ENCODE measurements at places on chromosomes 7 and 10.

DNA sequence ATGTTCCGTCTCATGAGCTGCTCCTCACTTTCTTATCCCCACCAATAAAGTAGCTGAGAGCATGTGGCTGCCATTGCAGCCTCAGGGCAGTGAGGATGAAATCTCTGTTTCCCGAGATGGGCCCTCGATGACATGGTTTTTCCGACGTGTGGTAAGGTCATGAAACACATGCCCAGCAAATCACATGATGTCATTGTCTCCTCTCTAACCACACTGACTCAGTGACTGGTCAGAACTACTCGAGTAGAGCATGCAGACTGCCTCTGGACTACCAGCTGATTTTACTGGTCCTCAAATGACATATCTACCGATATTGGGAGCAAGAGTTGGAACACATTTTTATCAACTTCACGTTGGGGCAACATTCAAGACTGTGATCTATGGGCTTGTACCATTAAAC lies 786.1 kb downstream of the CNTNAP2 start:
- no peak for DNase-seq

DNA sequence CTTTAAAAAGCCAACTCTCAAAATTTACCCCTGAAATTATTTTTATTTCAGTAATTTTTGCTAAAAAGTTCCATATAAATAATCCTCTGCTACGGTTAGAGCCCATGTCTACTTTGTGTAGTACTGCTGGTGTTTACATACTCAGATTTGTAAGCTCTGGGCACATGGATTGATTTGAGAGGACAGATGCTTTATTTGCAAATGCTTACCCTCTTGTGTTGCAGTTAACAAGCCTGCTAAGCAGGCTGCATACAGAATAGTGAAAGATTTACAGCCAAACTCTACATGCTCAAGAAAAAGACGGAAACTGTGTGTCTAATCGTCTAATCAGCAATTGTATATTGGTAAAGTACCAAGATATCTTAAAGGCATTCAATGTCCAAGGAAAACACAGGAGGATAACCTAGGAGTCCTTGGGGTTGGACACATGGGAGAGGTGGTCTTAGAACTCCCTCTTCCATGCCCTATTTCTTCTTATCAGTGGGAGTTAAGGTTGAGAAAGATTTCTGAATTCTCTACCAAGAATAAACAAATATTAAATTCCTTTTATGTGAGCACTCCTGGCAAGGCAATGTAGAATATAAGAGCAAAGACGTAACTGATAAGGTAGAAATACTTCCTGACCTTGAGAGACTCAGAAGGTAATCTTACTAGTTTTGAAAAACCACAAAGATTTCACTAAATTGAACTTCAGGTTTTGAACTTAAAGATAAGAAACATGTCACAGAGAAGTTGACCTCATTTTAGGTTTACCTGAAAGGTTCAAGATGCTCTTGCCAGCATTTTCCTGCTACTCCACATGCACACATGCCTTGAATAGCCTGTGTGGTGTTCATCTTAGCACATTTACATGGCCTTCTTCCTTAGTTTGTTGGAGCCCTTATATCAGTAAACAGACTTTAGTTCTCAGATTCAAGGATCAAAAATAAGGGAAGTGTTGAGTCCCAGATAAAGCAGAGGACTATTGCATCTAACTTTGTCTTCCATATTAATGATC lies 1216.5 kb downstream of the SORCS3 start:
- DNase-seq: no peak

GRCh38 chr10:86955501-86956194 lies 1.8 kb downstream of the MMRN2 start:
- DNase-seq: no peak

- no peak for DNase-seq
These were observed 715.7 kb upstream of the SORCS1 start for GRCh38 chr10:107880185-107880584.

DNA sequence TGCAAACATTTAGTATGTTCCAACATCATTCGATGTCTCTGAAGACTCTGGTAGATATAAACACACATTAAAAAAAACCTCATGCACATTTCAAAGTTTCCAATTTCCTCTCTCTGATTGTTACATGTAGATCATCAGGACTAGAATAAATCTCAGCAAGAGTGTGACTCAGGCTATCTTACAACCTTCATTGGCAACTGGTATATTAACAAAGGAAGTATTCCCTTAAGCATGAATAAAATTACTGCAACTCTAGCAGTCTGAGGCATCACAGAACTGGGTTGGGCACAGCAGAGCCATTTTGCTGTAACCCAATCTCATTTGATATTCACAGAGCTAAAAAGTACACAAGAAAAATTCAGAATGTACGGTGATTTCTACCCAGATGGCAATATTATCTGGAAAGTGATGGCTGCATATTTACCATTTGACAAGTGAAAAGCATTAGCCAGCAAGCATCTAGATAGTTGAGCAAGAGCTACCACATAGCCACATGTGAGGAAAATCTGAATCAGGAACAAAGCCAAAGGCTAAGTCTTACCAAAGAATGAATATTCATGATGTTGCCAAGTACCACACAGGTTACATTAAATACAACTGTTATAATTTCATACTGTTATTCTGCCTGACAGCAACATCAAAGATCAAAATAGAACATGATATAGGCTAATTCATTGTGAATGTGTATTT lies 232.2 kb downstream of the CRPPA start:
- no peak for DNase-seq

GRCh38 chr10:132063432-132063831 lies 2.3 kb upstream of the JAKMIP3 start:
- no peak for DNase-seq

DNA sequence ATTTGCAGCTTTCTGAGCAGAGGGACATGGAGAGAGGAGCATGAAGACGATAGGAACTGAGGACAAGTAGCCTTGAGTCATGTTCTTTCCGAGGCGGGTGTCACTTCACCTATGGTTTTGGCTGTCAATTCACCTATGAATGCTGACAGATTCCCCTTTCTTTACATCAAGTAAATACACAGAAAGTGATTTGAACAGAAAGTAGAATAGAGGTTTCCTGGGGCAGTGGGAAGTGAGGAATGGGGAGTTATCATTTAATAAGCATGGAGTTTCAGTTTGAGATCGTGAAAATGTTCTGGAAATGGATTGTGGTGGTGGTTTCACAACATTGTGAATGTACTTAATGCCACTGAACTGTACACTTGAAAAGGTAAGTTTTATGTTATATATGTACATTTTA lies 138.4 kb upstream of the MDFIC start:
- no peak for DNase-seq

Measured in fibroblast of skin of back (primary cell).